ENCODE measurements at places on chromosomes 5 and 9. TPM values are rescaled to one million over a fixed set of nuclear protein-coding genes. Genes with fewer than 3 reads are reported as not detected.

DNA sequence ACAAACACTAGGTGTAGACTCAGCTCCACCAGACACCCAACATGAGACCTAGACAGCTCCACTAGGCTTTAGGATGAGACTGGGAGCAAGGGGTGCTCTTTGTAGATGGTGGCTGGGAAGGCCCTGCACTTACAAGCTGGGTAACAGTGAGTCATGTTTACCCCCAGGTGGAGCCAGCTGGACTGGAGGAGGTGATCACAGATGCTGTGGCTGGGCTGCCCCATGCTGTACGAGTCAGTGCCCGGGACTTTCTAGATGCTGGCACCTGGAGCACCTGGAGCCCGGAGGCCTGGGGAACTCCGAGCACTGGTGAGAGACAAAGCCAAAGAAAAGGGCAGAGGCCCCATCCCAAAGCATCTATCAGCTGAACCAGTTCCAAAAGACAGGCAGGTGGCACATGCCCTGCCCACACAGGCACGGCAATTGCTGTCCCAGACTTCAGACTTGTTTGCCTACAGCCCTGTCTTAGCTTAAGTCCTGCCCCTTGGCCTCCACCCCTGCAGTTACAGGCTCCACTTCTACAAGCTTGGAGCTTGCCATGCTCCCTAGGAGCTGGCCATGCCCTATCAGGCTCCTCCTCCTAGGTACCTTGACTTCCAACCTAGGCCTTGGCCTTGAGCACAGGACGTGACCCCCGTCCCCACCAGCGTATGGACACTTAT is 2.7 kb downstream of the CCL27 start:
- no peak for DNase-seq

DNA sequence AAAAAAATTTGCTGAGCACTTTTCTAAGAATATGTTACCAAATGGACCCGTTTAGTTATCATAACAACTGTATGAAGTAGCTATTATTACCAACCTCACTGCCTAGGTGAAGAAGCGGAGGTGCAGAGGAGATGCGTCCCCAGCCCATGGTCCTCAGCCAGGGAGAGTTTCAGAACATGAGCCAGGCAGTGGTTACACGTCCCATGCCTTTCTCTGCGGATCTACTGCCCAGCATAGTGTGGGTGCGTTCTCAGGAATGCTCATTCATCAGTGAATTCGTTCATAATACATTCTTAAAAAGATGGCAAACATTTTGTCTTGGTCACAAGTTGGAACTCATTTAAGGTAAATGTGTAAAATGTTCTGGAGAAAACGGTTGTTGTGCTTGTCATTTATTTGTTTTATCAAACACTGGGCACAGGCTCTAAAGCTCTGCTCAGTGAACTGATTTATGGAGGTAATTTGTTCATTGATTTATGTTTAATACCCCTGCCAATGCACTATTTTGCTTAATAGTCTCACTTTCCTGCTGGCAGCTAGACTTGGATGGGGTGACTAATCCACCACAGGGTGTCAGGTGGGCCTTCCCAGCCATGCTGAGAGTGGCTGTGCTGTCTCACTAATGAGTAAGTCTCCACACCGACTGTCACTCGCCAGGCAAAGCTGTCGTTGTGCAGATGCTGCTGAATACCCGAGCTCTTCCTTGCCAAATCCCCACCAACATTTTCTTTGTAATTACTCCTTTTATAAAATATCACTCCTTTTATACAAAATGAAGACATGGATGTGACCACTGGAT is 248.8 kb downstream of the TENT4A start:
- no peak for DNase-seq

DNA sequence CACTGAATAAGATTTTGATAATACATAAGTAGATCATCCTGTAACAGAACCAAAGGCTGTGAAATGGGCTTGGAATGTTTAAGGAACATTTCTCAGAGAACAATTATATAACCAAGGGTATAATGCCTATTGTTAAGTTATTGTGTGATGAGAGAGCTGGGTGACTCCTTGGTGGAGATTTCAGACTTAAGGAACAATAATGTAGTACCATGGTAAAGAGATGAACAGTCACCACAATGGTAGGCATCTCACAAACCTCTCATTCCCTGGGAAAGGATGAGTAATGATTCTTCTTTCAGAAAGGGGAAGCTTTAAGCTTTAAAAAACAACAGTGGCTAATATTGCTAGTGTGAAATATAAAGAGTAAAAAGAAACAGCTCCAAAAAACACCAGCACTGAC is 147.4 kb downstream of the TRIM36 start:
- DNase-seq, result no peak

AFAP1L1 gene
- total RNA-seq, result 42.2 TPM

ANKRD34B gene
- not detected for total RNA-seq

All from Right ventricle myocardium superior (tissue), 1 donor.